ENCODE measurements at places on chromosomes 7 and 10.
A peak's percentile ranks its signal among the peaks of the same experiment; 100 is the strongest.

- peak; percentile 44 for DNase-seq
Measured at GRCh38 chr7:5448378-5449037, 24.9 kb upstream of the TNRC18 start.

DNA sequence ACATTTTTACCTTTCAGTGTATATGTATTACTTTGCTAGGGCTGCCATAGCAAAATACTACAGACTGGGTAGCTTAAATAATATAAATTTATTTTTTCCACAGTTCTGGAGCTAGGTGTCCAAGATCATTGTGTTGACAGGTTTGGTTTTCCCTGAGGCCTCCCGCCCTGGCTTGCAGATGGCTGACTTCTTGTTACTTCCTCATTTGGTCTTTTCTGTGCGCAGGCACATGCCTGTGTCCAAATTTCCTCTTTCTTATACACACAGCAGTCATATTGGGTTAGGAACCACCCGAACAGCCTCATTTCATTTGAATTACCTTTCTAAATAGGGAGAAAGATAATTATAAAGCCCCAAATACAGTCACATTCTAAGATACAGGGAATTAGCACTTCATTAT, 521.6 kb upstream of the SORCS1 start:
- DNase-seq, result no peak

DNA sequence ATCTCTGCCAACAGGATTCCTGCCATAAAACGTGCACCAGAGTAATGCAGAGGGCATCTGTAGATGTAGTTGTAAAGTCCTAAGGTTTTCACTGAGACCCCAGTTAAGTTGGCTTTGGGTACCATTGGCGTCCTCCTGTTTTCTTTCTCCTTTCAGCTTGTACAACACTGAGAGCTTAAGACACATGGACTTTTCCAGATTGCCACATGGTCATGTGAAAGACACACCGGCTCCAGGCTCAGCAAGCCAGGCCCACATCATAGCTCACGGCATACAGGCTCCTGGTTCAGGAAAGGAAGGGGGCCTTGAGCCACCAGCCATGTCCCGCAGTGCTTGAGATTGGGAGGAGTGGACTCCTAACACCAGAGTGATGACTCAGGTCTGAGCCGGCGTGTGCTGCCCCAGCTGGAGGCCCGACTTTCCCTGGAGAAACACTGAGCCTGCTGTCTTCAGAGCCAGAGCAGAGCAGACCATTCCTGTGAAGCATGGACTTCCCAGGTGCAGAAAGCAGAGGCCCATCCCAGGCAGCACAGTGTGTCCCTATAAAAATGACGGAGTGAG, 252.7 kb downstream of the PRPF18 start:
- peak; percentile 80 for DNase-seq

DNA sequence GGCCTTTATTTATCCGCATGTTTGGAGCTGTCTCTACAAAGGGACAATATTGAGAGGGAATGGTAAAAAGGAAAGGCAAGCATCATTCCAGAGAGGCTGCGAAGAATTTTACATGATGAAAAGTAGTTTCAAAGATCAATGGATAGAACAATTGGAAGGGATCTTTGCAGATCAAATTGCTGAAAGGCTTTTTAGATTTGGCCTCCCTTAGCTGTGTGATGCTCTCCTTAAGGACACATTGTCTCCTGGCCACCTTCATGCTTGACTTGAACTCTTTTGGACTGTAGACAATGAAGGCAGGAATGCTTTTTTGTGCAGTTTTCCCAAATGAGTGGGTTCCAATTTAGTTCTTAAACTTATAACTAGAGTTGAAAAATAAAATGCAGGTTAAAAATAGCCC, 344.7 kb downstream of the ARL4A start:
- DNase-seq, result no peak

- DNase-seq, result no peak
Measured at GRCh38 chr7:6650086-6650485, 13.0 kb downstream of the ZNF316 start.

DNA sequence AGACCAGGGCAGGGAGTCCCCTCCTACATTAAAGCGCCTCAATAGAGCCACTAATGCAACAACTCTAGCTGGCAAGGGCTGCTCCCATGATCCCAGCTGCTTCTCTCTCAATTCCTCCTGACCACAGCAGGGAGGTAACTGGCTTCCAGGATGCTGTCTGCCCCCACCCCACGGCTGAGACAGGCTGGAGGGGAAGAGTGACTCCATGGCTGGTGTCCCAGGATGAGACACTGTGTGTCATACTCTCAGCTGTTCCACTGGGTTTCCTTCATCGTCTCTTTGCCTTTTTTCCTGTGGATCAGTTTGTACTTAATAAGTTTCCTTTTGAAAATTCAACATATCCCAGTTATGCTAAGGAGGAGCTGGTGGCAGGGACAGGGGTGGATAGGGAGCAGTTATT, 27.7 kb upstream of the MYH16 start:
- peak; percentile 36 for DNase-seq

- DNase-seq, result no peak
Measured at GRCh38 chr7:37683246-37684120, at the start of gene GPR141. GPR141 (plus strand) TSS chr7:37683766; CDS start chr7:37740394, 56,628 bp downstream.

DNA sequence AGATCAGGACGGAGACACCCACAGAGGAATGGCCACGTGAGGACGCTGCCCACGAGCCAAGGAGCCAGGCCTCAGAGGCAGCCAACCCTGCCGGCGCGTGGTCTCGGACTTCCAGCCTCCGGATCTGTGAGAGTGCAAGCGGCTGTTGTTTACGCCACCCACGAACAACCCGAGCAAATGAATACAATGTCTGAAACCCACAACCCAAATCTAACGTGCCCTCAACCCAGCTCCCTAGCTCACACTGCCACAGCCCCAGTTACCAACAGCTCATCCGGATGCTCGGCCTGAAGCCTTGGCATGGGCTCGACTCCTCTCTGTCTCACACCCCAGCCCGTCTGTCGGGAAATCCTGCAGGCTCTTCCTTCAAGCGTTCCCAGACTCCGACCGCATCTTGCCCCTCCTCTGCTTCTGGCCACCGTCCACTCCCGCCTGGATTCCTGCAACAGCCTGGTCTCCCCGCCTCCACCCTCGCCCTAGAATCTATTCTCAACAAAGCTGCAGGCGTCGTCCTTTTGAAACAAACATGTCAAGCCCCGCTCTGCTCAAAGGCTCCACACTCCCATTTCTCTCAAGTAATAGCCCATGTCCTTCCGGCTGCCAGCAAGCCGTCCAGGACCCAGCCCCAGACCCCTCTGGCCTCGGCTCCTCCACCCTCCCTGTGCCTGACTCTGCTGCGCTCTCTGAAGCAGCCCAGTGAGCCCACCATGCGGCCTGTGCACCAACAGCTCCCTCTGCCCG, 35.3 kb downstream of the STK32C start:
- peak; percentile 17 for DNase-seq

DNA sequence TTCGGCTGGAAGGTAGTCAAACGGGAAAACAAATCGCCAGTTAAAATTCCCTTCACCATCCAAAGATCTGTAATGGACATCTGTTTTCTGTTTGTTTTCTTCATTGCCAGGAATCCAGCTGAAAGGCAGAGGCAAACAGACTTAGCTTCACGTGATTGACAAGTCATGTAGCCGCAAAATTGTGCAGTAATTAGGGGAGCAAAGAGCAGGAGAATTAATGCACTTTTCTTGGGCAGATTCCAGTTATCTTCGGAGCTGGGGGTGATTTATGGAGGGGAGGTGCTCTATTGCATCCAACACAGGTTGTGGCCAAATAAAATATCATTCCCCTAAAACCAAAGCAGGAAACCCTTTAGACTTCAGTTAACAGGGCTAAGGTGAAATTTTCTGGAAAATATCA, 162.2 kb downstream of the MYOF start:
- DNase-seq, result peak; percentile 79

DNA sequence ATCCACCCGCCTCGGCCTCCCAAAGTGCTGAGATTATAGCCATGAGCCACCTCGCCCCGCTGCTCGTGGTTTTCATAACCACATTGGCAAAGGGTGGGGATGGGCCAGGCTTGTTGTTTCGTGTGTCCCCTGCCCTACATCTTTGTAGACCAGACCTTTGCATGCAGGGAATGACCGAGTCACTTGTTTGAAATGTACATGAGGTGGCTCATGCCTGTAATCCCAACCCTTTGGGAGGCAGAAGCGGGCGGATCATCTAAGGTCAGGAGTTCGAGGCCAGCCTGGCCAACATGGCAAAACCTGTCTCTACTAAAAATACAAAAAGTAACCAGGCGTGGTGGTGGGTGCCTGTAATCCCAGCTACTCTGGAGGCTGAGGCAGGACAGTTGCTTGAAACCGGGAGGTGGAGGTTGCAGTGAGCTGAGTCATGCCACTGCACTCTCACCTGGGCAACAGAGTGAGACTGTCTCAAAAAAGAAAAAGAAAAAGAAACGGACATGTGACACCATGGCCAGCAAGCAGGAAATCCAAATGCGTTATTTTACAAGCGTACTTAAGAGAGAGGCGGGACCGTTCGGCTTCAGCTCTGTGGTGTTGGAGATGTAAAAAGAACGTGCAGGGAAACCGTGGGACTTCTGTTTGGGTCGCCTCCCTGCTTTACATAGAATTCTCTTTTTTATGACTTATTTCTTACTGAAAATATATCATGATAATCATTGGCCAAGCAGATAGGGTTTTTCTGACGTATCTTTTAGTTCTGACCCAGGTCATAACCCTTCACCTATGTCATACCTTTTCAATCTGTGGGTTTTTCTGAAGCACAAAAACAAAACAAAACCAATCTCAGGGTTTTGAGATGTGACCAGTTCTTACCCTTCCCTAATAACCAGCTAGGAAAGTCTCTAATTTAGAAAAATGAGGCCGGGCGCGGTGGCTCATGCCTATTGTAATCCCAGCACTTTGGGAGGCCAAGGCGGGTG, 45.1 kb downstream of the WIPI2 start:
- DNase-seq, result peak; percentile 19

DNA sequence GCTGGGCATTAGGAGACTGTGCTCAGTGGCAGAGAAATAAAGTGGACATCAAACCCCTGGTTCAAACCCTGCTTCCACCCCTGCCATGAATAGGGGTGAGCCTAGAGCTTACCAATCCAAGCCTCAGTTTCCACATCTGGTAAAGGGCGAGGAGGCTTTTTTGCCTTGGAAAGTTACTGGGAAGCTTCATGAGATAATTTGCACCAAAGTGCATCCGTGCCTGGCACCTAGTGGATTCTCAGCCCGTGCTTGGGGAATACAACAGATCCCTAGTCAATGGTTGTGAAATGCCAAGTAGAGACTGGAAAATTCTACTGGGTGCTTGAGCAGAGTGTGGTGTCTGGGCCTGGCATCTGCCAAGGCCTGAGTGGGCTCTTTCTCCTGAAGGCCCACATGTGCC, 158.7 kb upstream of the ZMIZ1 start:
- DNase-seq, result no peak

- DNase-seq, result no peak
Measured at GRCh38 chr10:6167456-6167855, 35.3 kb upstream of the PFKFB3 start.

GRCh38 chr10:72087969-72088888, at the start of gene SPOCK2:
SPOCK2 (minus strand) TSS chr10:72088551; CDS start chr10:72088328, 223 bp downstream.
- no peak for DNase-seq

GRCh38 chr7:33883671-33883965, 21.7 kb upstream of the BMPER start:
- DNase-seq, result no peak

- DNase-seq, result peak; percentile 63
Measured at GRCh38 chr10:44853148-44853734, 57.9 kb upstream of the TMEM72 start.

GRCh38 chr10:27844223-27844622, 98.6 kb upstream of the MKX start:
- DNase-seq, result no peak

DNA sequence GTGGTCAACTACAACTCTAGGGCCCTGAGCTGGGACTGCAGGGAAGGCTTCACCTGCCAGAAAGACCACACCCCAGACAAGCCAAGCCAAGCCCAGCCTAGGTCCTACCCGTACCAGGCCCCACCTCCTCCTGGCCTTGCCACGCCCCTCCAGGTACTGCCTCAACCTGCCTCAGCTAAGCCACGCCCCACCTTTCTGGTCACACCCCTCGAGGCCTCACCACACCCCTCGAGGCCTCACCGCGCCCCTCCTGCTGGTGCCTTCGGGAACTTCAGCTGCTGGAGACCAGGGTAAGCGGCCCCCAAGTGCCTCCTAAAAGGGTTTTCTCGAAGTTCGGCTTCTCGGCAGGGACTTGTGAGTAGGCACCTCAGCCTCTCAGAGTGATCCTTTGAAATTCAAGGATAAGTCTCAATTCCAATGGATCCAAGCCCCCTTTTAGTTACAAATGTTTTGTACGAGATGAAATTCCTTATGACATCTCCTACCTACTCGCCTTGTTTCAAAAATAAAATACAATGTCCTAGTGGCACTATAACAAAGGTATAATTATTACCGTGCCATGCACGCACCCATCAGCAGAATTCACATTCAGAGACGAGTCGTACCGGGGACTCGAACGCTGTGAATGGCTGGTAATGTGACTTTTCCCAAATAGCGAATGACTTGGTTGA, 171.2 kb downstream of the ARHGAP21 start:
- no peak for DNase-seq

DNA sequence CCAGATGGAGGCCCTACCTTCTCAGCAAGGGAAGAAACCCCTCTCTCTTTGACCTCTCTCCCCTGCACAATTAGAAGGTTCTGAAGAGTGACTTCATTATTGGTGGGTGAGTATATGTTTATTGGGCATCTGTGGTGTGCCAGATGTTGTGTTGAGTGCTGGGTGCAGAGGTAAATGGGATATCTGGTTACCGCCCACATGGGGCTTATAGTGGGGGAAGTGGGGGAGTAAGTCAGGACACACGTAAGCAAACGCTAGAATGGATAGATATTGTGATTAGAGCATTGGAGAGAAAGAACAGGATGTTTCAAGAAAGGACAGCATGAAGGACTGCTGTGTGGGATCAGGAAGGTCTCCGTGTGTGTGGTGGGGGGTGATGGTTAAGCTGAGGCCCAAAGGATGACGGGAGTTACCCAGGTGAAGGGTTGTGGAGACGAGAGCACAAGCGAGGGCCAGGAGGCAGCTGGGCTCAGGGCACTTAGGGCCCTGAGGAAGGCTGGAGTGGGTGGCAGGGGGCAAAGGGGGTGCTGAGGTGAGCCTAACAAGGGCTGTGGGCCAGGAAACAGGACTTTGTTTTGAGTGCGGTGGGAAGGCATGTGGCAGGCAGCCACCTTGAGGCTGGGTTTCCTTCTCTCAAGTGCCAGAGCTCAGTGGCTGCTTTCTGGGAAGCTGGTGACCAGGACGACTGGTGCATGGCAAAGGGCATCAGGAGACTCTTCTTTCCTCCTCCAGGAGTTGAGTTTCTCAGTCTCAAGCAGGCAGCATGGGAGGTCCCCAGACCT, 299.9 kb downstream of the RPS24 start:
- no peak for DNase-seq

GRCh38 chr7:38704041-38704547, 72.9 kb upstream of the AMPH start:
- DNase-seq, result no peak

GRCh38 chr7:82527851-82528250, 84.3 kb upstream of the CACNA2D1 start:
- DNase-seq, result peak; percentile 13
